Ascending aorta (tissue), 2 donors: ENCODE measurements at places on chromosomes 12 and 14. TPM values are rescaled to one million over a fixed set of nuclear protein-coding genes. Genes with fewer than 3 reads are reported as not detected.

- no peaks in the 10 kb centered on the region for H3K4me1 ChIP-seq
- no peaks in the 10 kb centered on the region for H3K36me3 ChIP-seq
- no peaks in the 10 kb centered on the region for H3K27me3 ChIP-seq
- no peak overlapping the region for H3K27ac ChIP-seq
Measured at GRCh38 chr14:101354726-101355125, 206.6 kb upstream of the DIO3 start.

- H3K4me1 ChIP-seq = no peaks in the 10 kb centered on the region
- H3K4me3 ChIP-seq = no peak overlapping the region
- peak; percentile 63 for DNase-seq
- no peaks in the 10 kb centered on the region for H3K27me3 ChIP-seq
- H3K36me3 ChIP-seq = no peaks in the 10 kb centered on the region
- no peak overlapping the region for H3K27ac ChIP-seq
Measured at GRCh38 chr12:89980236-89980635, 271.6 kb upstream of the ATP2B1 start.

DNA sequence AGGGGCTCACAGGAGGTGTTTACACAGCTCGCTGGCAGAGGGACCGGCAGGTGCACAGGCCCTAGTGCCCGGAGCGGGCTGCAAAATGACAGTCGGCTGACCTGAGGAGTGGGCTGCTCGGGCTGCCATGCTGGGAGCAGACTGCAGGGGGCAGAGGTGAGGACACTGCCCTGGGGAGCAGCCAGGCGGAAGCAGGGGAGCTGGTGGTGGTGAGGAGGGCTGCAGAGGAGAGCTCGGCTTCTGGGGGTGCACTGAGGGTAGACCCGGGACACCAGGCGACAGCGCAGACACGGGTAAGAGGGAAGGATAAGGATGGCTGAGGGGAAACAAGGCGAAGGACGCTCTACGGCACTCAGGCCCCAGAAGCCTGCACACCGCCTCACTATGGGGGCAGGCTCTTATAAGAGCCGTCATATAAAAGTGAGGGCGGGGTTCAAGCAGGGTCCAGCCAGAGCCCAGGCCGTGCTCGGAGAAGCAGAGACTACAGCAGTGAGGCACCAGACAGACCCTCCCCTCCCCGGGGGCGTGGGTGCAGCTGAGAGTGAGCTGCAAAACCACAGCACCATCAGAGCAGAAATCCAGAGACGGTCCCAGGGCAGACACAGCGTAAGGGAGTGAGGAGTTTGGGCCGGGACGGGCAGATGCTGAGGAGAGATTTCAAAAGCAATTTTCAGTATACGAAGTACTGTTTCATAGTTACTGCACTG lies 62.5 kb downstream of the CCDC88C start:
- no peaks in the 10 kb centered on the region for H3K4me1 ChIP-seq
- H3K36me3 ChIP-seq = no peaks in the 10 kb centered on the region
- no peak overlapping the region for H3K4me3 ChIP-seq
- DNase-seq = no peak

- no peaks in the 10 kb centered on the region for H3K36me3 ChIP-seq
- no peak overlapping the region for H3K4me3 ChIP-seq
- DNase-seq = no peak
- H3K27me3 ChIP-seq = no peaks in the 10 kb centered on the region
Measured at GRCh38 chr12:128450810-128451209, 183.8 kb downstream of the TMEM132C start.

- no peaks in the 10 kb centered on the region for H3K4me1 ChIP-seq
- H3K27me3 ChIP-seq = no peaks in the 10 kb centered on the region
- no peak overlapping the region for H3K27ac ChIP-seq
- DNase-seq = no peak
- H3K4me3 ChIP-seq = no peak overlapping the region
- no peaks in the 10 kb centered on the region for H3K36me3 ChIP-seq
Measured at GRCh38 chr12:132292328-132293319, 36.8 kb downstream of the GALNT9 start.

DNA sequence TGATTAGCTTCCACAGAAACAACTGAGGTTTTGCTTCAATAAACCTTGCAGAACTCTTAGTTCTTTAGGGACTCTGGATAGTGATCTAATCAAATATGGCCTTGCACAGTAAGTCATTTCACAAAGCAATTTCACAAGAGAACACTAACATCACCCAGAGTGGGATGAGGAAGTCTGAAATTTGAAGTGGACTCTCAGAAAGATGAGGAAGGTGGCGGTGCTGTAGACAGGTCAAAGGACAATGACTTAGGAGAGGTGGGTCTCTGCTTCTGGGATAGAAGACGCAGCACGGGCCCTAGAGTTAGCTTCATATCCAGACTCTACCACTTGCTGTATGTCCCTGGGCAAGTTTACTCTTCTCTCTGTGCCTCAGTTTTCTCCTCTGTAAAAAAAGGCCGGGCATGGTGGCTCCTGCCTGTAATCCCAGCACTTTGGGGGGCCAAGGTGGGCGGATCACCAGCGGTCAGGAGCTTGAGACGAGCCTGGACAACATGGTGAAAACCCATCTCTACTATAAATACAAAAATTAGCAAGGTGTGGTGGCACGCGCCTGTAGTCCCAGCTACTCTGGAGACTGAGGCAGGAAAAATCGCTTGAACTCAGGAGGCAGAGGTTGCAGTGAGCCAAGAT lies 18.9 kb downstream of the FOS start:
- H3K4me1 ChIP-seq = peaks cover 15% of the 10 kb centered on the region
- no peaks in the 10 kb centered on the region for H3K36me3 ChIP-seq
- no peak overlapping the region for H3K4me3 ChIP-seq
- peak overlapping the region; percentile 96 for H3K27ac ChIP-seq
- DNase-seq = peak; percentile 64

GRCh38 chr14:31968956-31969698 lies 108.0 kb upstream of the ARHGAP5 start:
- H3K4me1 ChIP-seq = no peaks in the 10 kb centered on the region
- DNase-seq = no peak
- H3K27ac ChIP-seq = no peak overlapping the region
- H3K36me3 ChIP-seq = no peaks in the 10 kb centered on the region
- H3K4me3 ChIP-seq = no peak overlapping the region
- H3K27me3 ChIP-seq = no peaks in the 10 kb centered on the region

DNA sequence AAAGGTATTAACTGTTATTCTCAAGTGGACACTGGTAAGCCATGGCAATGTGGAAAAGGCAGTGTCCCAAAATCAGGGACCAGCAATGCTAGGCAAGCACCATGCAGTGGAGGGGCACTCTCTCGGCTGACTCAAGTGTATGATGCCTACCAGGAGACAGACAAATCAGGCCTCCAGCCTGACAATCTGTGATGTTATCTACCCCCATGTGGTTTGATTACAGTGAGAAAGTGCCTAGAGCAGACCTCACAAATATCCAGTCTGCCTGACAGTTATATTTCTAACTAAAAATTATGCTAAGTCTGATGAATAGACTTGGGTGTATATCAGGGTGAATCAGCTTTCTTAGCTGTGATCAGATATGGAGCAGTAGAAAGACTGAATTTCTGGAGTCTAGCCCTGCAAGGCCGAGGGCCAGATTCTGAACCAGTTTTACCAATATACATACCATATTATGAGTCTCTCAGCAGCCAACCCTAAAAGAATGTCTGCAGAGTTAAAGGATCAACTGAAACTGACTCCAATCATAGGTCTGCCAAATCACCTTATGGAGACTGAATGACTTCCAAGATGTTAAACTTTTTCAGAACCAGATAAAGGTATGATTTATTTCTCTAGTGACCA lies 3.2 kb downstream of the PLBD1 start:
- H3K4me3 ChIP-seq = no peak overlapping the region
- no peaks in the 10 kb centered on the region for H3K4me1 ChIP-seq
- no peaks in the 10 kb centered on the region for H3K27me3 ChIP-seq

- H3K27ac ChIP-seq = no peak overlapping the region
- no peak for DNase-seq
- H3K4me3 ChIP-seq = no peak overlapping the region
- H3K27me3 ChIP-seq = no peaks in the 10 kb centered on the region
Measured at GRCh38 chr12:130398100-130398848, 60.6 kb downstream of the PIWIL1 start.

- H3K27me3 ChIP-seq = no peaks in the 10 kb centered on the region
- no peaks in the 10 kb centered on the region for H3K36me3 ChIP-seq
- H3K27ac ChIP-seq = no peak overlapping the region
- H3K4me3 ChIP-seq = no peak overlapping the region
Measured at GRCh38 chr14:58066115-58066514, 85.9 kb downstream of the ARMH4 start.

- peaks cover 11% of the 10 kb centered on the region for H3K4me1 ChIP-seq
- H3K4me3 ChIP-seq = peak overlapping the region; percentile 77
- H3K27ac ChIP-seq = peak overlapping the region; percentile 96
- H3K36me3 ChIP-seq = no peaks in the 10 kb centered on the region
- DNase-seq = no peak
Measured at GRCh38 chr12:49622501-49623141, 740 bp upstream of the PRPF40B start.

GRCh38 chr12:117212563-117213190 lies 22.4 kb upstream of the FBXO21 start:
- peak; percentile 81 for DNase-seq
- no peaks in the 10 kb centered on the region for H3K4me1 ChIP-seq
- H3K36me3 ChIP-seq = no peaks in the 10 kb centered on the region
- no peak overlapping the region for H3K27ac ChIP-seq

DNA sequence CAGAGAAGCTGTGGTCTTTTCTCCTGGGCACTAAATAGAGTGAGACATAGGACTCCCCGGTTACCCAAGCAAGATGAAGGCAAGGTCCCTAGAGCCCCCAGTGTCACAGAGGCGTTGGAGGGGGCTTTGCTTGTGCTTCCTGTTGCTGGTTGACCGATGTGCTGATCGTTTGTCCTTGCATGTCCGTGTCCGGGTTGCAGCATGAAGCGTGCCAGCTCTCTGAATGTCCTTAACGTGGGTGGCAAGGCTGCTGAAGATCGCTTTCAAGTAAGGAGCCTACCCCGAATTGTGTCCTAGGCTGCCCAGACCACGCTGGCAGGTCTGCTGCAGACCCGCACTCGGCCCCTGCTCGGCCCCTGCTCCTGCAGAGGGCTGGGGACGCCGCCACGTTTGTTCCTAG lies 23.1 kb downstream of the XRCC3 start:
- H3K4me3 ChIP-seq = no peak overlapping the region
- no peaks in the 10 kb centered on the region for H3K27me3 ChIP-seq
- H3K36me3 ChIP-seq = peaks cover 36% of the 10 kb centered on the region
- peaks cover 17% of the 10 kb centered on the region for H3K4me1 ChIP-seq

GRCh38 chr14:21534576-21534975 lies 8.4 kb upstream of the SALL2 start:
- H3K27ac ChIP-seq = no peak overlapping the region
- no peaks in the 10 kb centered on the region for H3K36me3 ChIP-seq
- no peak for DNase-seq
- no peaks in the 10 kb centered on the region for H3K4me1 ChIP-seq
- H3K27me3 ChIP-seq = peaks cover 2% of the 10 kb centered on the region
- no peak overlapping the region for H3K4me3 ChIP-seq

DNA sequence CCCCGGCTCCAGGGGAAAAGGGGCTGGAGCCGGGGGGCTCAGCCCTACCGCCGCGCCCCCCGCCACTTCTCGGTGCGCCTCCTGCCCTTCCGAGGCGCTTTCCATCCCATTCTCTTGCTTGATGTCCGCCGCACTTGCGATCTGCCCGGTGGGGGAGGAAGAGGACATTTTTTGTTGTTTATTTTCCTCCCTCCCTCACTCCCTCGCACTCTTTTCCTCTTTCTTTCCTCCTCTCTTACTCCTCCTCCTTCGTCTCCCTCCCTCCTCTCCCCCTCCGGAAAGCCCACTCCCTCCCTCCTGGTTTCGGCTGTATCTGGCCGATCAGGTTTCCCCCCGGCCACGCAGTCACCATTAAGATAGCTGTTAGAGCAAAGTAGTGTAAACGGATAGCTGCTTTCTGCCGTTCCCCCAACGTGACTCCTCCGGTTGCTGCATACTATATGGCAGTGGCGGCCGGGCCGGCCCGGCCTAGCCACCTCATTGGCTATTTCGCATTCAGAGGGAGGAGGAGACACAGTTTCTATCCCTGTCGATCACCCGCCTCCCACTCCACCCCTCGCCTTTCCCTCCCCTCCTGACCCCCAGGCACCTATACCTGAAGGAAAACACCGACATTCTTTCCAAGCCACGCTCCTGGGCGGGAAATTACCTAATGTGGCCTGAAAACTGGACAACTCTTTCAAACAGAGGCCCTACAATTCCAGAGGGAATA lies at the start of gene SIX4:
TSS of gene SIX4 (minus strand) at position 445 of the 712 bp plus-strand sequence. CDS start at position 168, 277 bp downstream.
- no peaks in the 10 kb centered on the region for H3K4me1 ChIP-seq
- DNase-seq = peak; percentile 16
- peak within 1 kb of the TSS; percentile 75 for H3K4me3 ChIP-seq

- H3K4me1 ChIP-seq = peaks cover 3% of the 10 kb centered on the region
- peak overlapping the region; percentile 70 for H3K4me3 ChIP-seq
- H3K36me3 ChIP-seq = no peaks in the 10 kb centered on the region
- no peaks in the 10 kb centered on the region for H3K27me3 ChIP-seq
- DNase-seq = no peak
Measured at GRCh38 chr14:32934881-32935633, 3.6 kb upstream of the NPAS3 start.

DNA sequence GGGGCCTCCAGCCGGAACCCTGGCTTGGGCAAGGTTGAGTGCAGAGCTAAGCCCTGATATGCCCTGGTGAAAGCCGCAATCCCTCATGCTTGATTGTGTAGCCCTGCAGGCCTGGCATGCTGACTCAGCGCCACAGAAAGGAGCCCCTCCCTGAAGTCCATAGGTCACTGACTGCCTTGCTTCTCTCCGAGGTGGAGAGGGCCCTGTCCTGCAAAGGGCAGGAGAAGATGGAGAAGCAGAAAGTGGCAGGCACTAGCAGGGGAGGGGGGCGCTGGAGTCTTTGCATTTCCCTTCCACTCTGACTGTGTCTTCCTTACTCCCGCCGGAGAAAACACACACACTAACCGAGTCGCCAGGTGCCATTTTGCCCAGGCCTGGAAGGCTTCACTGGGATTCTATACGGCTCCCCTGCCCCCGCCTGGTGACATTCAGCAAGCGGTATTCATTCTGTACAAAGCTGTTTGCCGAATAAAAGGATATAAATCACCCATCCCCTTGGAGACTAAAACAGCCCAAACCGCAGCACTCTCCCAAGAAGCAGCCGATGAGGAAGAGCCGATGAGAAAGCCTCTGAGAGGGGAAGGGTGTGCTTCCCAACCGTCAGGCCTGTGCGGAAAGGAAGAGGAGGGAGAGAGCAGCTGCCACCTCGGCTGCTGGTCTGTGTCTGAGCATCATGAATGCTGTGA lies 69.8 kb downstream of the SLC6A12 start:
- no peaks in the 10 kb centered on the region for H3K36me3 ChIP-seq
- no peak overlapping the region for H3K27ac ChIP-seq

GRCh38 chr14:99630202-99630601 lies 14.7 kb upstream of the HHIPL1 start:
- no peak for DNase-seq
- H3K4me3 ChIP-seq = no peak overlapping the region
- H3K36me3 ChIP-seq = no peaks in the 10 kb centered on the region

DNA sequence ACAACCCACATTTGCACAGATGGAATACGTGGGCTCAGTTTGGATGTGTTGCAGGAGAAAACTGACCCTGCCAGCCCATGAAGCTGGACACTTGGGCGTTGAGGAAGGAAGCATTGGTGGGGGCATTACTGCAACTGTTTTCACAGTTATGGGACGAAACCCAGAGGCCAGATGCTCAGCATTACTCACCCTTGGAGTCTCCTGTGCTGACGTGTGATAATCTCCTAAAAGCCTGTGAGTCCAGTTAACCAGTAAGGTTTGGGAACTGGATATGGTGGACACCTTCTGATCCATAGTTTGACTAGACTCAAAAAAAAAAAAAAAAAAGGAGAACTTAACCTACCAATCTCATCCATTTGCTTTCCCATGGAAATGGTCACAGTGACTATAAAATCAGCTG lies 52.8 kb upstream of the EGLN3 start:
- H3K27ac ChIP-seq = no peak overlapping the region
- H3K4me1 ChIP-seq = no peaks in the 10 kb centered on the region
- DNase-seq = no peak

TAS2R13 gene
- 1.4 TPM for total RNA-seq

ATF7IP gene
- 58.2 TPM for total RNA-seq

KLHDC1 gene
- total RNA-seq = not detected

KRT71 gene
- total RNA-seq = not detected

BCL7A gene
- total RNA-seq = 3.2 TPM

KRT82 gene
- not detected for total RNA-seq

SNX6 gene
- 25.3 TPM for total RNA-seq

OR6C2 gene
- total RNA-seq = not detected
